Occipital lobe (tissue), 3 donors: ENCODE measurements at places on chromosomes 5 and 9.

DNA sequence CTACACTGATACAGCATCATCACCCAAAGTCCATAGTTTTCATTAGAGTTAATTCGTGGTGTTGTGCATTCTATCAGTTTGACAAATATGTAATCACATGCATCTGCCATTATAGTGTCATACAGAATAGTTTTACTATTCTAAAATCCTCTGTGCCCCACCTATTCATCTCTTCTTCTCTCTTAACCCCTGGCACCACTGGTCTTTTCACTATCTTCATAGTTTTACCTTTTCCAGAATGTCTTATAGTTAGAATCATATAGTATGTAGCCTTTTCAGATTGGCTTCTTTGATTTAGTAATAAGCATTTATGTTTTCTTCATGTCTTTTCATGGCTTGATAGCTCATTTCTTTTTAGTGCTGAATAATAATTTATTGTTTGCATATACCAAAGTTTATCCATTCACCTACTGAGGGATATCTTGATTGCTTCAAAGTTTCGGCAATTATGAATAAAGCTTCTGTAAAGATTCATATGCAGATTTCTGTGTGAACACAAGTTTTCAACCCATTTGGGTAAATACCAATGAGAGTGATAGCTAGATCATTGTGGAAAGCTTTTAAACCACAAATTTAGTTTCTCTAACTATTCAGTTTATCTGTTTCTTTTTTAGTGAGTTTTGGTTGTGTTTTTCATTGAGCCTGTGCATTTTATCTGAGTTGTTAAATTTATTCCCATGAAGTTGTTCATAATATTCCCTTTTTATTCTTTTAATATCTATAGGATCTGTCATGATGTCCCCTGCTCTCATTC is 84.9 kb downstream of the RALGPS1 start:
- DNase-seq = no peak

DNA sequence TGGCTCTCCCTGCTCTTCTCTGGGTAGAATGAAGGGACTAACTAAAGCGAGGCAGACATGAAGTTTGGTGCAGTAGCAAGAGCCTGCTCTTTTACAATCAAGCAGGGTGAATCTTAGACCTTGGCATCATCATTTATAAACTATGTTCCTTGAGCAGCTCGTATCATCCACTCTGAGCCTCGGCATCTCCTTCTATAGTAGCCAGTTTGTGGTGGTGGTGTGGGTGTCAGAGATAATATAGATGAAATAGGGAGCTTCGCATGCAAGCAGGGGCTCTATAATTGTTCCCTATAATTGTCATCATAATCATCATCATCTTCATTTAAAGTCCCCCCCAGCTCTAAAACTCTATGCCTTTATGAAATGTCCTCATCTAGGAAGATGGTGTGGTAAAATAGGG is 72.5 kb upstream of the SAP30L start:
- DNase-seq = no peak

- no peak for DNase-seq
These were observed 9.8 kb upstream of the TLX3 start for GRCh38 chr5:171299228-171299627.

DNA sequence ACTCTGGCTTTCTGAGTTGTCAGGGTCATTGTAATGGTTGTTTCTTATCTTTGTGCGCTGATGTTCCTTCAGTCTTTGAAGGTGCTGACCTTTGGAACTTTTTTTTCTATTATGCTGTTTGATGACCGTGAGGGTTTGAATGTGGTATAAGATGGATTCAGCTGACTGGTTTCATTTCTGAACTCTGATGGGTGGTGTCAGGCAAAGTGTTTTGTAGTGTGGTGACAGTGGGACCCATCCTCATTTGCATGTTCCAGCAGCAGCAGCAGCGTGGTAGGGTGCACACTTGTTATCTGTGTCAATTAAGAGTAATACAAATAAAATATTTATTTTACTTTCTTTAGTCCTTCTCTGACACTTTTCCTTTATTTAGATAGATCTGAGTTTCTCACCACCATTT is 227.7 kb upstream of the PRR16 start:
- no peak for DNase-seq

GRCh38 chr9:72048850-72049249 is 11.6 kb downstream of the C9orf57 start:
- DNase-seq = no peak

- DNase-seq = no peak
These were observed 114.1 kb downstream of the PIK3R1 start for GRCh38 chr5:68329554-68330255.

- DNase-seq = no peak
These were observed 36.2 kb upstream of the POU5F2 start for GRCh38 chr5:93777620-93778019.
